HS-5 (cell line): ENCODE measurements at places on chromosomes 4 and X.
A peak's percentile ranks its signal among the peaks of the same experiment; 100 is the strongest.

GRCh38 chr4:183658362-183659028 is 490 bp downstream of the RWDD4 start:
- no peak for DNase-seq

DNA sequence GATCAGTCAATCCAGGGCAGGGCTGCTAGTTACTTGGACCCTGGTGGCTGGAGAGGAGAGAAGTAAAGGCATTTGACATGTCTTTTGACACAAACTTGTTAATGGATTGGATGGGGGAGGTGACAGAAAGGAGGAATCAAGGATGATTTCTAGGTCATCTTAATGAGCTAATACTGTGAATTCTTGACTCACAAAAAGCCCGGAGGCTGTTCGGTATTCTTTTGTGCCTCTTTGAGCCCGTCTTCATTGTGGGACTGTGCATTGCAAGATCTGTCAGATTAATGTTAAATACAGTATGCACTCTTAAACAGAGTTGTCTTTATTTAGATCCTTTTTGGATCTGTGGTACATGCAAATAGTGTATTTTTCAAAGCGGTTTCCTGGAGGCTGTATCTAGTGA is 25.1 kb downstream of the POLA1 start:
- DNase-seq: no peak

DNA sequence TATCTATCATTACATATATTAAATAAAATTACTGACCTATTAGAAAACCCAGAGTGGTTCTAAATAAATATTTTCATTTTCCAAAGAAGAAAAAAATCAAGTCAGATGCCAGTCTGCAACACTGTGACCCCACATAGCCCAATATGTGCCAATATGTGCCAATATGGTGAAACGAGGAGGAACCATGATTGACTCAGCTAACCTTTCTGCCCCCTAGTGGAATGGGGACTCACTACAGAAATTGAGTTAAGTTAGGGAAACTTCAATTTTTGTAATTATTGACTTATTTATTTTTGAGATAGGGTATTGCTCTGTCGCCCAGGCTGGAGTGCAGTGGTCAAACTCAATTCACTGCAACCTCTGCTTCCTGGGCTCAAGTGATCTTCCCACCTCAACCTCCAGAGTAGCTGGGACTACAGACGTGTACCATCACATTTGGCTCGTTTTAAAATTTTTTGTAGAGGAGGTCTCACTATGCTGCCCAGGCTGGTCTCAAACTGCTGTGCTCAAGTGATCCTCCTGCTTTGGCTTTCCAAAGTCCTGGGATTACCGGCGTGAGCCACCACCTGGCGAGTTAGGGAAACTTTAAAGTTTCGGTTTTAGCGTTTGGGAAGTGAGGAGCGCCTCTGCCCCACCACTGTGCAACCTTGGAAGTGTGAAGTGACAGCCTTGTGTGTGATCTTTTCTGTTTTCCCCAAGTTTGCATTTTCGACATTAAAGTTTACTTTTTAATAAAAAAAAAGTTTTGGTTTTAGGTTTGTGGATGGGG is 116.8 kb upstream of the SHISA3 start:
- no peak for DNase-seq

GRCh38 chr4:111323496-111323895 is 700.6 kb upstream of the PITX2 start:
- DNase-seq: peak; percentile 68

GRCh38 chrX:25941087-25941486 is 197.1 kb upstream of the MAGEB18 start:
- DNase-seq: peak; percentile 53

DNA sequence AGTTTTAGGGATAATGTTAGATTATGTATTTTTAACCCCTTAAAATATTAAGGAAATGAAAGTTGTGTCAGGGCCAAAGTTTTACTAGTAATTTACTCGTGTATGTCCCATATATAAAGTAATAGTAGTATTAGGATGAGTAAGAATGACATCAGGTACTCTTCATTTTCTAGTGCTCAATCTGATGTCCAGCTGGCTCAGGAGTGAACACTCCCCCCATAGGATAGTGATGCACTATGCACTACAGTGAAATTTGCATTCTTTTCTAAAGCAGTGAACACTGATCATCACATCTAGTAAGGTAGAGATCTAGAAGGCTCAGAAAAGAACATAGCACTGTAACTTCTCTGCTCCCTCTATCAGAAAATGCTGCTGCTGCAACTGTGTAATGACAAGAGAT is 409.7 kb downstream of the GLUD2 start:
- no peak for DNase-seq

GRCh38 chr4:40316782-40317635 is 18.1 kb upstream of the CHRNA9 start:
- peak; percentile 81 for DNase-seq

- DNase-seq: no peak
Measured at GRCh38 chrX:41895826-41896225, 27.5 kb downstream of the CASK start.

DNA sequence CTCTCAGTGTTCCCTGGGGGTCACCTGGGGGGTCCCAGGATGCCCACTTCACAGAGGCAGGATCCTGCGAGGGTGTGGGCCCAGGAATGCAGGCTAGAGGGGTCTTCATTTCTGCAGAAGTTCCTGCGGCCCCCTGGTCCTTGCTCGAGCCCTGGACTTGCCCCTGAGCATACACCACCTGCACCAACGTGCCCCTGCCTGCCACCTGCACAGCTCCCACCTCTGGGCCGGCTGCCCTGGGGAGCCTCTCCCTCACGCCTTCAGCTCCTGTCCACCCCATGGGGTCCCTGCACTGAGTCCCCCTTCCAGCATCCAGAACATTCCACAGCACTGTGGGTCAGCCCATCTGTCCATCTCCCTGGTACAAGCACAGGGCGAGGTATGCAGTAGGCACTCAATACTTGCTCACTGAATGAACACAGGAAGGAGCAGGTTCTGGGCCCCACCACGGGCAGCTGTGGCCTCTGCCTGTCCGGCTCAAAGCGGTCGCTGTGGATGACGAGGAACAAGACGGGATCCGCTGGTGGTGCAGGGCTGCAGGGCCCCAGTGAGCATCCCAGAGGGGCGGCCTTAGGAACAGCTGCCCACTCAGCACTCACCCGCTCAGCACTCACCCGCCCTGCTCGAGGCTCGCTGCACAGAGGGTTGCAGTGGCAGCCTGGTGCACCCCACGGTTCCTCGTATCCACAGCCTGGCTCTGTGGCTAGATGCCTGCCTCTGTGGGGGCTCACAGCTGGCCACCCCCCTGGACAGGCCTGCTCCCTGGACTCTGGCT is 70.5 kb upstream of the MXD4 start:
- no peak for DNase-seq

DNA sequence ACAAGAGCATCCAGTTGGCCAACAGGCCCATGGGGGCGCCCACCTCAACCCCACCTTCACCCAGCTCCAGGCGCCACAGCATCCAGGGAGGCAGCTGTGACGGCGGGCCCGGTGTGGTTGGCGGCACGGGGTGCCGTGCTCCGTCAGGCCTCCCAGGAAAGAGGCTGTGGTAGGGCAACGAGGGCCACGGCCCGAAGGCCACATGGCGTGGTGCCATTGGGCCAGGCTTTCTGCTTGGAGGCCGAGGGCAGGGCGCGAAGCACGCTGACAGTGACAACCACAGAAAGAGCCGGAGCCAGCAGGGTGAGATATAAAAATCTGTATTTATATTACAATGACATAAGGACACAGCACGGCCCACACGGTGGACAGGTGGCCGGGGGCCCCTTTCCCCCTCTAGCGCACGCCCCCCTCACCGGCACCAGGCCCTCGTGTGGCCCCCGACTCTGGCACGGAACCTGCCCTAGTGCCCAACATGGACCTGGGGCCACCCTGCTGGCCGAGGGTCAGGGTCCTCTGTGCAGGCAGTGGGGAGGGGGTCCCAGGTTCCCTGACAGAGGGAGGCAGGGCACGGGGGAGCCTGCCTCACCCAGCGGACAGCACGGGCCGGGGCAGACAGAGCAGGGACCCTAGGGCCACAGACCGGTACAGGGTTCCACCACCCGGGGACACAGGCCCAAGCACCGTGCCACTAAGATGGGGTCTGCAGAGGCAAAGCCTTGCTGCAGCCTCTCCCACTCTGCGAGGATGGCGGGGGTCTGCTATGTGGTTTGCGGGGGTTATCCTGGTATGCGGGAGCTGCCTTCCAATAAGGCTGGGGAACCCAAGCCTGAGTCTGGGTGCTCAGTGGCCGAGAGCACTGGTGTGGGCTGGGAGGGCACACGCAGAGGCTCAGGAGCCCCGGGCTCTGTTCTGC is 5.5 kb upstream of the HAUS3 start:
- no peak for DNase-seq
